ENCODE measurements at places on chromosomes 3 and 15. TPM values are rescaled to one million over a fixed set of nuclear protein-coding genes. Genes with fewer than 3 reads are reported as not detected.

Gene PPARG
- 9.1 TPM for polyA plus RNA-seq

Gene CAPN7
- polyA plus RNA-seq = 22.3 TPM

DNA sequence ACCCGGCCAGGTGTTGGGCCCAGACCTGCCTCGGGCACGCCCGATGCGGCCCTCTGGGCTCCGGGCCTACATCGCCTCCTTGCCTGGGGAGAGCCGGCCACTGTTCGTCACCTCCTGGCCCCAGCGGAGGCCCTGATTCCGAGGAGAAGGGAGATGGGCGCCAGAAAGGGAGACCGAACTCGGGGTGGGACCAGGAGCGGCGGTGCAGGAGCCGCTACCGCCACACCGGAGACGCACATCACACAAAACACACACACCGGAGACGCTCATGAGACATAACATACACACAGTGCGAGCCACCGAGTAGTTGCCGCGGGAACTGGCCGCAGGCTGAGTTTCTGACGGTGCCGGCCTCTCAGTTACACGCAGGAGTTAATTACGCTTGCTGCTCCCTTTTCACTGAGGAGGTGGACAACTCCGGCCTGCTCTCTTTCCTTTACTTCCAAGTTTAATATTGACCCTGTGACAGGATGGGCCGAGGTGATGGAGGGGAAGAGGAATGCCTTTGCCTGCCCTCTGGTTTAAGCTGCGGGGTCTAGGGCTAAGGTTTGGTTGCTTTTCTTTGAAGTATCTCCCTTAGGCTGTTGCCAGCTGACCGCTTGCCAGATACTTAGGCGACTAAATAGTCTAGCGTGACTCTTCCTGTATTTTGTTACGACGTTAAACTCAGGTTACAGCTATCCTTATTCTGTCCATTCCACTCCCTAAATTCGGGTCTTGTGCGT is 570 bp downstream of the PCNP start:
- DNase-seq = peak; percentile 59

DNA sequence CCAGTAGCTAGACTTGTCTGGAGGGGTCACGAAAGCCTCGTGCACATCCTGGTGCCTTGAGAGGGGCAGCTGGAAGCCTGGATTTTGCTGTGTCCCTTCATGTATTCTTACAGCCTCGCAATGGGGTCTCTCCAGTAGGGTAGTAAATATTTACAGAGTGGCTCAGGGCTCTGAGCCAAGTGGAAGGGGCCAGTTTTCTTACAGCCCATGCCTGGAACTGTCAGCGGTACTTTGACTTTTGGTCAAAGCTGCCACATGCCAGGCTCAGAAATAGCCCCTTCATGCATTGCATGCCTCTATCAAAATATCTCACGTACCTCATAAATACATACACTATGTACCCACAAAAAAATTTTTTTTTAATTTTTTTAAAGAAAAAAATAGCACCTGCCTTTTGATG is 119.2 kb downstream of the OSBPL10 start:
- no peak for DNase-seq
